NCI-H2107 (cell line): ENCODE measurements at places on chromosomes 6 and 20.
A peak's percentile ranks its signal among the peaks of the same experiment; 100 is the strongest.

GRCh38 chr6:75333676-75334200, 49.1 kb upstream of the TMEM30A start:
- no peak for DNase-seq

- no peak for DNase-seq
Measured at GRCh38 chr20:22333885-22334545, 250.4 kb downstream of the FOXA2 start.

- DNase-seq: peak; percentile 37
Measured at GRCh38 chr6:142187209-142187608, 40.1 kb downstream of the VTA1 start.

GRCh38 chr6:100404051-100404450, 60.7 kb downstream of the SIM1 start:
- DNase-seq: no peak

GRCh38 chr6:18168264-18168663, 13.0 kb downstream of the KDM1B start:
- DNase-seq: no peak

DNA sequence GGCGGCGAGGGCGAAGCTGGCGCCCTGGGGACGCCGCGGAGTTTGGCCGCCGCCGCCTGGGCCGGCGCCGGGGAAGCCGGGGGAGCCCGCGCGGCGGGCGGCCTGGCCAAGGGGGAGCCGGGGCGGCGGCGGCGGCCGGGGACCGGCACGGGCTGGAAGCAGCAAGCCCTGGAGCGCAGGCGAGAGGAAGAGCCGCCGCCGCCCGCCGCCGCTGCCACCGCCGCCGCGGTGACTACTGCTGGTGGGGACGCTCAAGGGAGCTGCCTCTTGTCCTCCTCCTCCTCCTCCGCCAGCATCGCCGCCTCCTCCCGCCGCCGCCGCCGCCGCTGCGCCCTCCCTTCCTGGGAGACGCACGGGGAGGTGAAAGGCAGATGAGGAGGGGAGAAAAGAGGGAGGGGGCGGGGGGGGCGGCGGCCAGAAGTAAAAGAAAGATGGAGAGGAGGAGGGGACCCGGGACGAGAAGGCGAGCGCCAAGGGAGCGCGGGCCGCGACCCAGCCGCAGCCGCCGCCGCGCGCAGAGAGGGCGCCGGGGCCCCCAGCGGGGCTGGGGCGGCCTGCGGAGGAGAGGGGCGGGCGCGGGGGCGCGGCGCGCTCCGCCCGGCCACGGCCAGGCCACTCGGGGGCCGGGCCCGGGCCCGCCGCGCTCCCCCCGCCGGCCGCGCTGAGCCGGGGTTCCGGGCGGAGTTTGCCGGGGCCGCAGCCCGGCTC, 846 bp downstream of the PDE10A start:
- no peak for DNase-seq

- DNase-seq: no peak
Measured at GRCh38 chr6:138655828-138656227, 117.7 kb upstream of the CCDC28A start.

DNA sequence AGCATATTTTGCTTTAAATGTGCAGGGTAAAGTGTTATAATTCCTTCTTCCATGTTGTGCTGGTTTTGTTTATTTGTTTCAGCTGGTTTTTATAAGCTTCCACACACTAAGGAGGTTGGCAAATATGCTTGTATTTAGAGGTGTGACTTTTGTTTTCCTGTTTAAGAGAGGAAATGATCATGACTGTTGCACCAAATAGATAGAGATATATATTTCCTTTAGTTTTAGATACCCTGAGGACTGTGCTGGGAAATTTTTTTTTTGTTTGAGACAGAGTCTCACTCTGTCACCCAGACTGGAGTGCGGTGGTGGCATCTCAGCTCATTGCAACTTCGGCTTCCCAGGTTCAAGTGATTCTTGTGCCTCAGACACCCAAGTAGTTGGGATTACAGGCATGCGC, 5.8 kb downstream of the TBPL1 start:
- DNase-seq: no peak

DNA sequence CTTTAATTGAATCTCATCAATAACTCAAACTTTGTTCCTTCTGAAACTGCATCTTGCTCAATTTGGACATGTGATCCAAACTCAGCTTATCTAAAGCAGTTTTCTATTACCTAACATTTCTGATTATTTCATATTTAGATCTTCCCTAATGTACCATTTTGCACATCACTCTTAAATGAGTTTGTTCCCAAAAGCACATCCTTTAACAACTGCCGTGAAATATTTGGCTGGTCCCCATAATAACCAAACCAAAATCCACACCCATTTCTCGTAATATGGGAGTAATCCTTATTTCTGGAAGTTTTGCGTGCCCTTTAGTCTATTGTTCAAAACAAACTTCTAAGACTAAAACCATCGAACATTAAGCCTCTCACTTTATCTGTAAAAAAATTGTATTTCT, 94.9 kb downstream of the TASP1 start:
- no peak for DNase-seq

GRCh38 chr6:123742626-123743025, 61.0 kb upstream of the NKAIN2 start:
- DNase-seq: no peak

- DNase-seq: no peak
Measured at GRCh38 chr20:62349556-62350097, 17.5 kb downstream of the LAMA5 start.

GRCh38 chr6:39080246-39080875, 31.8 kb downstream of the GLP1R start:
- no peak for DNase-seq

DNA sequence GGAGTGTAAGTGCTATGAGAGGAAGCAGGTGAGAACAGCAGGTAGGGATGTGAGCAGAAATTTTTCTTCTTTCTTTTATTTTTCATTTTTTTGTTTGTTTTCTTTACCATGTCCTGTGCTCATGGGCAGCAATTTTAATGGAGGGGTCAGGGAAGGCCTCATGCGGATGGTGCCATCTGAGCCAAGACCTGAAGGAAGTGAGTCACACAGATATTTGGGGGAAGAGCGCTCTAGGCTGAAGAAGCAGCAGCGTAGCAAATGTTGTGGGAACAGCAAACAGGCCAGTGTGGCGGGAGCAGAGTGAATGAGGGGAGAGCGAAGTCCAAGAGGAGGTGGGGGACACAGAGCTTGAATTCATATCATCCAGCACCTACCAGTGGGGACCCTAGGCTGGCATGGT, 12.7 kb downstream of the SPDEF start:
- no peak for DNase-seq

- DNase-seq: no peak
Measured at GRCh38 chr6:1406306-1407072, 17.1 kb downstream of the FOXF2 start.

DNA sequence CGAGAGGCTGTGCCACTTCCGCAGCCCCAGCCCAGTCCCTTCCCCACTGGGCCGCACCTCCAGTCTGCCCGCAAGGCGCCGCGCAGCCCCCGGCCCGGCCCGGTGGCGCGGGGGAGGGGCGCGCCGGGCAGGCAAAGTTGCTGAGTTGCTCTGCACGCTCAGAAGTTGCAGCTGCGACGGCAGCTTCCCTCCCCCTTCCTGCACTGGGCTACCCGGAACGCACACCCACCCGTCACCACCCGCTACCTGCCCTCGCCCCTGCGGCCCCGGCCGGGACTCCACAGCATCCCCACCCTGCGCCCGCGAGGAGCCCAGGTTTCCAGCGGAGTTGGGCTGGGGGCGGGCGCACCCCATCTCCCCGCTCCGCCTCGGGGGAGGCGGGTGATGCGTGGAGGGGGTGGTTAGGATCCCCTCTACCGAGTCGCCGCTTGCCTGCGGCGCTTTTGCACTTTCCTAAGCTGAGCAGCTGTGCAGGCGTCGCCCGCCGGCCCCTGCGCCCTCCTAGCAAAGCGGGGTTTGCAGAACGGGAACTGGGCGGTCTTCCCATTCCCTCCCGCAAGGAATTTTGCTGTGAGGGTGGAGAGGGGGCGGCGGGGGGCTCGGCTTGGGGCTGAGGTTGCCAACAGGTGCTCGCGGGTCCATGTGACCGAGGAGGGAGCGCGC, 55.9 kb upstream of the RREB1 start:
- DNase-seq: no peak

- no peak for DNase-seq
Measured at GRCh38 chr6:158391276-158391675, 79.0 kb downstream of the TULP4 start.

DNA sequence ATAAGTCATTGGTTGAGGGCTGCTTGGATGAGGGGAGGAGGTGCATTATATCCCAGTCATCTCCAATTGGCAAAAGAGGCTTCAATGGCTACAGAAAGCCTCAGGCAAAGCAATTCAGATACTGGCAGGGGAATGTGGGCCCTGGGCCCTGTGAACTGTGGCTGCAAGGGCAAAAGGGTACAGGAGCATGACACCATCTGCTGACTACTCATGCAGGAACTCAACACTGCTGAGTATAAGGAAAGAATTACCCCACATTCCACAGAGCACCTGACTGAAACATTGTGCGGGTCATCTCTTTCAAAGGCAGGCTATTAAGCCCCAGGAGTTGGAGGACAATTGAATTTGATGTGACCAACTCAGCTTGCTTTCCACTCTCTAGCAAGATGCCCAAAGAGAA, 92.1 kb upstream of the SPTLC3 start:
- no peak for DNase-seq

DNA sequence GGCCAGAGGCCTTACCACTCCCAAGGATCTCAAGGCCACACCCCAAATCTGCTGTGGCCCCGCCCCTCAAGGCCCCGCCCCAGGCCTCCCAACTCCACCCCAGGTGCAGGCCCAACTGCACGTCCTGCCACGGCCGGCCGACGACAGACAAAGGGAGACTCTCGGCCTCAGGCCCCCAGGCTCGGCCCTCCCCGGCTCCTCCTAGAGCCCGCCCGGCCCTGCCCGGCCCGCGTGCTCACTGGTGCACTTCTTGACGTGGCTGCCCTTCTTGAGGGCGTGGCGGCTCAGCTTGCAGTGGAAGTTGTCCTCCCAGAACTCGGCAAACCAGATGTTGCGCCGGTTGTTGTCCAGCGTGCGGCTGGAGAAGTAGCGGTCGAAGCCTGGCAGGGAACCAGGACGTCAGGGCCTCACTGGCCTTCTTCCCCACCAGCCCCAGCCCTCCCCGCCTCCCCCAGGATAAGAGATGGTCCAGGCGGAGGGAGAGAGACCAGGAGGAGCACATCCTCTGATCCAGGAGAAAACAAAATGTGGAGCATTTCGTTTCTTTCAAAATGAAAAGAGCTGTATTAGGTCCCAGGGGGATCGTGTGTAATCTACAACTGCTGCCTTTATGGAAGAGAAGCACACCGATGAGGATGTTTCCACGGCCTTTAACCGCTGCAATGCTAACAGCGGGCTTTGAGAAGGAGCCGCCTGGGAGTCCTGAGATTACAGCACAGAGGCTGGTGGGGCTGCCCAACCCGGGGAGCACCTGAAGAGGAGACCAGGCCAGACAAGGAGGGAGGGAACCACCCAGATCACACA, 89.4 kb downstream of the GRM4 start:
- DNase-seq: no peak

DNA sequence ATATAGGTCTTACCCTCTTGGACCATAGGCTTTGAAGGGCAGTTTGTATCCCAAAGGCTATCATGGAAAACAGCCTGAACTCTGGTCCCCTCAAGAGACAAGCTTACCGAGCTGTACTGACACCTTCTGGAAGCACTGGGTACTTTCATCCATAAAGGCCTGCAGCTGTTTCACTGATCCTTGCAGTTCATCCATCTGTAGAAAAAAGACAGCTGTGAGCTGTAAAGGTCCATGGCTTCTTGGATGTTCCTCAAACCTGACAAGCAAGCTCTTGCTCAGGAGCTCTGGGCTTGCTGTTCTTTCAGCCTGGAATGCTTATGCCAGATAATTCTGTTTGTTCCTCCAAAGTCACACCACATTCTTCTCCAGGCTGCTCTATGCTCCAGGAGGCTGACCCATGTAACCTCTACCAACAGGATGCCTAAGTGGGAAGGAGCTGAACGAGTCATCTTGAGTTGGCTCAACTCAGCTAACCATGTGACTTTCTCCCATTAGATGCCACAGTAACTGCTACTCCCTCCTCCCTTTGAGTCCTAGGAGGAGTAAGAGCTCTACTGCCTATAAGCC, 8.8 kb upstream of the NDRG3 start:
- DNase-seq: no peak

- DNase-seq: no peak
Measured at GRCh38 chr6:30238178-30238795, 25.1 kb upstream of the TRIM26 start.

DNA sequence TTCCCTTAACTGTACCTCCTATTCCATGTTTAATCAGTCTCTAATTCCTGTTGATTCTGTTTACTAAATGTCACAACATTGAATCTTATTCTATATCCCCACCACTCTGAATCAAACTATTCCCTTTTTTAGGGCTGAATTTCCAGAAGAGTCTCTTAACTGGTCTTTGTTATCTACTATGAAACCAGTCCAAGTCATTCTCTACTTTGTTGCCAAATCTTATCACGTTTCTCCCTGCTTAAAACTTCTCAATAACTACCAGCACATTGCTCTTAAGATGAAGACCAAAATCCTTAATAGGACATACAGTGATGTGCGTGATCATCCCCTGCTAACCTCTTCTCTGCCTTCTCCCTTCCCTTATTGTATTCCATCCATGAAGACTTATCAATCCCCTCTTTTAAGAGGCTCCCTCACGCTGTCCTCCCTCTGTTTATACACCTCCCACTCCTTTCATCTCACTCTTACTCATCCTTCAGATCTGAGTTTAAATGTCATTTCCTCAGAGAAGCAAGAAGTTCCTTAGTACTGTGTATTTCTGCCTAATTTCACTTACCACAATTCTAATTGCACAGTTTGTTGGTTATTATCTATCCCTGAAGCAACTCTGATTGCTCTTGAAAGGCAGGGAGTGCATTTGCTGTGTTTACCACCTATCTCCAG, 143.0 kb upstream of the AHI1 start:
- no peak for DNase-seq

DNA sequence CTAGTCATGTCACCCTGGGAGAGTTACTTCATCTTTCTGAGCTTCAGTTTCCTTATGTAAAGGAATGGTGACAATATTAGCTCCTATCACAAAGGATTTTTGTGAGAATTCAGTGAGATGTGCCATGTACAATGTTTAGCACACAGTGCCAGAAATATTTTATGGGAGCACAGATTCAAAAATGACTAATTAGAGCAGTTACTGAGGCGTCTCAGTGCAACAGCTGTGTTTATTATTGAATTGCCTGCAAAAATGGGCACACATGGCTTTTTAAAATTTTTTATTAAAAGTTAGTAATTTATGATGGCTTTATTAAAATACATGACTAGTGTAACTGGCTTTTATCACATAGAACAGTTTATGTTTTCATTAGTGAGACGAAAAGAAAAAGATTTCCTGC, 134.3 kb upstream of the AHI1 start:
- no peak for DNase-seq

GRCh38 chr6:33808641-33809180, 4.9 kb upstream of the MLN start:
- DNase-seq: no peak

DNA sequence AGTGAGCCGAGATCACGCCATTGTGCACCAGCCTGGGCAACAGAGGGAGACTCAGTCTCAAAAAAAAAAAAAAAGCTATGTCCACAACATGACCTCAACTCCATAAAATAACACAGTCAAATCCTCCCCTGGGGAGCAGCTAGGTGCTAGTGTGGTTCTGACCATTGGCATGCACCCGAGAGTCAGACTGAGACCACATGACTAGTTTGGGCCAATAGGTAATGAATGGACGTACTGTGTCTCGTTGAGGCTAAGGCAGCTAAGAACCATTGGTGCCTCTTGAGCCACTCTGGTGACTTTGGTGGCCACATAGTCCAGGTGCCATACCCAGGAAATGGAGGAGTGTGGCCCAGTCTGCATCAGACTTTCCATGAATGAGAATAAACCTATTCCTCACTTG, 40.3 kb downstream of the ATP9A start:
- no peak for DNase-seq
